Transverse colon (tissue), 4 donors: ENCODE measurements at places on chromosomes 2 and 18. TPM values are rescaled to one million over a fixed set of nuclear protein-coding genes. Genes with fewer than 3 reads are reported as not detected.

Gene SH2D6
- 11.4 TPM for total RNA-seq

Gene DYSF
- 3.7 TPM for total RNA-seq

Gene ST6GAL2
- total RNA-seq, result 0.16 TPM

Gene ACOXL
- total RNA-seq, result 5.2 TPM

Gene G6PC2
- total RNA-seq, result not detected

Gene SRD5A2
- not detected for total RNA-seq

Gene KCNK3
- 1.00 TPM for total RNA-seq

Gene CCNYL1
- 32.6 TPM for total RNA-seq

Gene AFF3
- total RNA-seq, result 20.2 TPM

Gene RASGRP3
- 4.8 TPM for total RNA-seq

DNA sequence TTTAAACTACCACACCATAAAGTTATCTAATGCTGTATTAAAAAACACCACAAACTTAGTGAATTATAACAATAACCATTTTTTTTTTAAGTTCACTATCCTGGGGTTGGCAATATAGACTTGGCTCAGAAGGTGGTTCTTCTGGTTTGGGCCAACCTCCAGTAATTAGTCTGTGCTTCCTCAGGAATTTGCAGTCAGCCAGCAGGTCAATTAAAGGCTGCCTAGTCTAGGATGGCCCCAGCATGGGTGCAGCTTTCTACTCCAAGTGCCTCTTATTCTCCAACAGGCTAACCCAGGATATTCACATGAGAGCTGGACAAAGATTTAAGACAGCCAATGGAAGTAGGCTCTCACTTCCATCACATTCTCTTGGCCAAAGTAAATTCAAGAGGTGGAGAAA, 379.1 kb upstream of the FIGN start:
- no peak for DNase-seq

- no peak for DNase-seq
These were observed 10.4 kb upstream of the LRRFIP1 start for GRCh38 chr2:237616734-237617586.

- no peak for DNase-seq
These were observed 325.7 kb upstream of the ACVR2A start for GRCh38 chr2:147519178-147519577.

DNA sequence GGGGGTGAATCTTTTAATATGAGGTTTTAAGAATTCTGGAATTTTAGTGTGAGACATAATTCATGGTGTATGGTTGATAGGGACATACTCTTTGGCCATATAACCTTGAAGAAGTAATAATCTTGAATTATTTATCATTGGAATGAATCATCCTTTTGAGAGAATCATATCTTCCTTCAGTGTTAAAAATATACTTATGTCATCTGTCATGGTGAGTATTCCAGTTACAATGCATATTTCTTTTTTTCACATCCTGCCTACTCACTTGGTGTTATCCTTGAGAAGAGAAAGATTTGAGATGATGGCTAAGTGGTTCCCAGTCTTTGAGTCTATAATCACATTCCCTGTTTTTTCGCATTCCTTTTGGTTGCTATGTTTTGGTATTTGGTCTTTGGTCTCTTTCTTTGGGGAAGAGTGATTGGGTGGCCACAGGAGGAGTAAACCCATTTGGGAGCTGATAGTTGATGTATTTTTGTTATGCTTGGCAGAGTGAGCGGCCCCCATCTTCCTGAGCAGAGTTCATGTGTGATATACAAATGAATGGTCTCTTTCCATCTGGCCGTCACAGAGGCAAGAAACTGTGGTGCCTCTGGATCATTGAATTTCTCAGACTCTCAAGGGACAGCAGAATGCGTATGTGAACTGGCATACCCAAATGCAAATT, 21.6 kb downstream of the ASAP2 start:
- no peak for DNase-seq

DNA sequence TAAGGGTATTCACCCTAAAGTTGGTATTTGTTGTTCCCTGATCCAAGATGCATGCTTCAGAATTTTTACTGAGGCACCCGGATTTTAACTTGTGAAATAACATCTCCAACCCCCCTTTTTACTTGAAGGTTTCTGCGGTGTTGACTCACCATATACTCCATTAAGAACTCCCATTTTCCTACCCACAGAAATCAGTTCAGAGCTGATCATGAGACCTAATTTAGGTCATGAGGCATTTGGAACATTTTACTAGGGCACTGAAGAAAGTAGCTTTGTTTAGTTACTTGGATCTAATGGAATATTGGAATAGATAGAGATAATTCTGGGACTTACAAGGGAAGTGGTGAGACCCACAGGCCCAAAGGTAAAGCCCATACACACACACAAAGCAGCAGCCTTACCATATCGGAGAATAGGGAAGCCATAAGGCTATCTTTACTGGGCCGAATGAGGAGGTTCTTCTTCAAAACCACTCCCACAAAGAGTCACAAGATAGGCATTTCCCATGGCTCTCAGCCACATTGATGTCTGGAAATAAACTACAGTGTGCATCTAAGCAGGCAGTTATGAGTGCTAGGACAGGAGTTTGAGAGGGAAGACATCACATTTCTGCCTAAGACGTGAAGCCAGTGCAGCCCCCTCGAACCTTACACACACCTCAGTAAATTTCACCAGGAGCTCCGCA, 681.0 kb upstream of the LRRTM4 start:
- DNase-seq, result no peak

DNA sequence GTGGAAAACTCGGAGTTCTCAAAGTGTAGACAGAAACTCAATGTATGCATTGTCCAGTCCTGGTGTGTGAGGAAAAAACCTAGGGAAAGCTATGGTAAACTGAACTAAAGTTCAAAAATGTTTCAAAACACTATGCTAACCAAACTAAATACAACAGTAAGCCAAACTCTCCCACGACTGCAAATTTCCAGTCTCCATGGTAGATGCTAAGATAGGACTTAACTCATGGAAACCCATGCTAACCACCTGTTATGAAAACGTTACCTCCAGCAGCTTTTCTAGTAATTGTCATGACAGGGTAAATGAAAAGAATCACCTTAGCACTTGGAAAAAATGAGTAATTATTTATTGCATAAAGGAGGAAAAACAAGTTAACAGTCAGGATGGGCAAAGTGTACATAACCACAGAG, 135.7 kb upstream of the EPC2 start:
- DNase-seq, result no peak

DNA sequence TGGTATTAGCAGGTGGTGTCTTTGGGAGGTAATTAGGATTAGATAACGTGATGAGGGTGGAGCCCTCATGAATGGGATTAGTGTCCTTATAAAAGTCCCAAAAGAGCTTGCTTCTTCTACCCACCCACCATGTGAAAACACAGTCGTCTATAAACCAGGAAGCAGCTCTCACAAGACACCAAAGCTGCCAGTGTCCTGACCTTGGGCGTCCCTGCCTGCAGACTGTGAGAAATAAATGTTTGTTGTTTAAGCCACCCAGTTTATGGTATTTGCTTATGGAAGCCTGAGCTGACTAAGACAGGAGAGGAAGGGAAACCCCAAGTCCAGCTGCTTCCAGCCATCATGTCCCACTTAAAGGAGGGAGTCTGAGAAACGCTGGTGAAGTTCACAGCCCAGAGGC, 13.6 kb downstream of the ADI1 start:
- no peak for DNase-seq

DNA sequence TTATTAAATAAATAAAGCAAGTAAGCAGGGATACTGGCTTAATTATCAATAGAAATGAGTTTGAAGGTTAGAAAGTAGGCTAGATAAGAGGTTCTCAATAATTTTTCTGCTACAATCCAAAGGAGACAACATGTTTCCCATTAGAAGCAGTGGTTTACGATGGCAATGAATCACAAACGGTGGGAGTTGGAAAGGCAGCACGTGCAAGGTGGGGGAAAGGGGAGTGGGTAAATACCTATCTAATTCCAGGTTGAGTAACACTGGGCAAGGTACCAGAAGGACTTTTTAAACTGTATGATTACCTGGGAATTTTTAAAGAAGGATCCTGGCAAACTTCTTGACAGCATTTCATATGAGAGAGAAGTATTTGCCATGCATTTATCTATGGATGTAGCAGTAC, 289.9 kb downstream of the NBAS start:
- DNase-seq, result no peak

GRCh38 chr2:203783496-203784203, 77.2 kb downstream of the CD28 start:
- no peak for DNase-seq

DNA sequence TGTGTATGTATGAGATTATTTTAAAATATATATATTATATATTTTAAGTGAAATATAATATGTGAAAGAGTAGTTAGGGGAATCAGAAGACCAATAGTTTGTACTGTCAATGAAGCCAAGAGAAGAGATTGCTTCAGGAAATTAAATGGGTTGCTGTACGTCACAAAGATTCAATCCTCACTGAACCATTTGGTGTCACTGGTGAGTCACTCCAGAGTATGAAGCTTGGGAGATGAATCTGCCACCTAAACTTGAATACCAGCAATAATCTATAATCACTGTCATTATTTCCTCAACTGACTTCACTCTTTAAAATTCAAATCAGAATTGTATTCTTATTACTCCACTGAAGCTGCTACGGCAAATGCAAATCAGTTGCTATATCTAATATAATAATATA, 41.9 kb upstream of the SCN9A start:
- DNase-seq, result no peak

DNA sequence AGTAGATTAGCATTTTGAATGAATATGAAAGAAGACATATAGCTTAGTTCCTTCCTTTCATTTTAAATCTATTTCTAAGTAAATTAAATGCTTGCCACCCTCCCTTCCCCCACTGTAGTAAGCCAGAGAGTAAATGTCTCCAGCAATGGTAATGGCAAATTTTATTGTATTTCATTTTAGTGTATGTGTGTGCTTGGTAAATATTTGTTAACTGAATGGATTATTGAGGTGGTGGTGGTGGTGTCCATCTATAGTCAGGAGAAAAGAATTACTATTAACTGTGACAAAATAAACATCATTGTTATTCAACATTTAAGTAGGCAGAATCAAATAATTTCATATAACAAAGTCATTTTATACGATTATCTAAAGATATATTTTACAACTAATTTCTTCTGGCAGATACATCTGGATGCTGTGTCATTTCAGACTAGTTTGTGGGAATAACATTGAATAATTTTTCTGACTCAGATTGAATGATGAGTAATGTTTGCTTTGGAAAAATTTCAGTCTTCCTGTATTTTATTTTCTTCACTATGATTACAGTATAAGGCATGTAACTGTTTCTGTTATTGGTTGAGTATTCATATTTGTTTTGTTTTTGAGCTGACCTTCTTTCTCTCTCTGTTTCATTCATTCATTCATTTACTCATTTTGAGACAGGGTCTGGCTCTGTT, 18.3 kb downstream of the ASXL3 start:
- no peak for DNase-seq

GRCh38 chr18:6145645-6146306, 250.5 kb upstream of the TMEM200C start:
- no peak for DNase-seq

- DNase-seq, result peak; percentile 67
These were observed 129.5 kb upstream of the PELI1 start for GRCh38 chr2:64273524-64274398.

- no peak for DNase-seq
These were observed 103.9 kb downstream of the FHOD3 start for GRCh38 chr18:36401462-36401861.

DNA sequence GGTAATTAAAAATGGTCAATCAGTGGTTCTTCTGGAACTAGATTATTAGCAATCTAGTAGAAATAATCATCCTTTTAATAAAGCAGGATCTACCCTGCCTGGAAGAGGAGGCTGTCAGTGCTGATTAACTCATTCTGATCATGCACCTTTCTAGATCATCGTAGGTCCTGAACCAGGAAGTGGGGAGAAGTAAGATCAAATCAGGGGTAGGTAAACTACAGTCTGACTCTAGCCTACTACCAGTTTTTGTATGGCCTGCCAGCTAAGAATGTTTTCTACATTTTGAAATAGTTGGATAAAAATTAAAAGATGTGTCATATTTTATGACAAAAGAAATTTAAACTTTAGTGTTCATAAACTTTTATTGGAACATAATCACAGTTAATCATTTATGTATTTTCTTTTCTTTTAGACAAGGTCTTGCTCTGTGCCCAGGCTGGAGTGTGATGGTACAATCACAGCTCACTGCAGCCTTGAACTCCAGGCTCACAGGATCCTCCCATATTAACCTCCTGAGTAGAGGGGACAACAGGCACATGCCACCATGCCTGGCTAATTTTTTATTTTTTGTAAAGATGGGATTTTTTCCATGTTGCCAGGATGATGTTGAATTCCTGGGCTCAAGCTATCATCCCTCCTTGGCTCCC, 36.1 kb downstream of the C18orf54 start:
- DNase-seq, result peak; percentile 44

GRCh38 chr18:32618546-32618945, 147.9 kb upstream of the GAREM1 start:
- no peak for DNase-seq

DNA sequence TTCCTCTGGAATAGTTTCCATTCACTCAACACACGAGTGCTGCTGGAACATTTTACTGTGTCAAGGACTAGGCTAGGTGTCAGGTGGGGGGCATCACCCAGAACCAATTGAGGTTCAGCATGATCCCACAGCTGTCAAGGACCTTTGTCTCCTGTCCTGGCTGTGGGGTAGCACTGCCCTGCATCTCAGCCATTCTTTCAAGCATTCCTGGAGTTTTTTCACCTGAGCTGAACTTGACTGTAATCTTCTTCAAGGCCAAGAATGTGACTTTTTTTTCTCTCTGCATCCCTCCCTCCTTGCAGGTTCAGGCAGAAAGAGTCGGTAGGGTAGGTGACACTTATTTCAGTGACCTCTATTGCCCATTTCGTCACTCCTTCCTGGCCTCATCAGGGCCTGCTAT, 3.5 kb downstream of the MAPK4 start:
- no peak for DNase-seq

DNA sequence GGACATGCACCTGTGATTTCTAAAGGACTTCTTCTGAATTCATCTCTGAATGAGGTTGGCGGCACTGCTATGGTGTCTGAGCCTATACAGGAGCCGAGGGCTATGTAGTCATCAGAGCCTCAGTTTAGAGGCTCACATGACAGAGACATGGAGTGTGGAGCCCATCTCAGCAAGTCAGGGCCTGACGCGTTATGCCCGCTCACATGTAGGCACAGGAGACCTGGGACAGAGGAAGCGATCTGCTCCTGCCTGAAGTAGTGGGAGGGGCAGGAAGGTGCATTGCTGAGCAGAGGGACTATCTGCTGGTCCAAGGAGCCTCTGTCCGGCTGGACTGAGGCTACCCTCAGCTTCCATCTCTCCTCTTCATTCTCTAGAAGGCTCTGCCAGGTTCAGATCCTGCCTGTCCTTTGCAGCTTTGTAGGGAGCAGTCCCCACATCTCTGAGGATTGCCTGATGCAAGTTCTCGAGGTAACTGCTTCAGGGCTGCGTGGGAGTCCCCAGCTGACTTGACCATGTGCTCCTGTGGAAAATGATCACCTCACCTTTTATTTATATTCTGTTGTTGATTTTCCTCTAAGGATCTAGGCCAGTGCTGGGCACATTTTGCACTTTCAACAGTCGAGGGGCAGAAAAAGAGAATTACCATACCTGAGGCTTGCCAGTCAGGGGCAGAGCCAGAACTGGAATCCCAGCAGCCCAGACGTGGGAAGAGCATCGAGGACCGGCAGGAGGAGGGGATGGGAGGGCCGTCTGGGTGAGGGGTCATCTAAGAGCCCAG, 16.6 kb downstream of the KLHL29 start:
- no peak for DNase-seq

- DNase-seq, result no peak
These were observed 47.5 kb downstream of the TFCP2L1 start for GRCh38 chr2:121237336-121237979.
